ENCODE measurements at places on chromosomes 12 and 14.

- no peak for DNase-seq
These were observed 4.6 kb upstream of the GSC start for GRCh38 chr14:94774344-94775090.

GRCh38 chr12:47896022-47896421 lies 8.8 kb downstream of the VDR start:
- DNase-seq: no peak

DNA sequence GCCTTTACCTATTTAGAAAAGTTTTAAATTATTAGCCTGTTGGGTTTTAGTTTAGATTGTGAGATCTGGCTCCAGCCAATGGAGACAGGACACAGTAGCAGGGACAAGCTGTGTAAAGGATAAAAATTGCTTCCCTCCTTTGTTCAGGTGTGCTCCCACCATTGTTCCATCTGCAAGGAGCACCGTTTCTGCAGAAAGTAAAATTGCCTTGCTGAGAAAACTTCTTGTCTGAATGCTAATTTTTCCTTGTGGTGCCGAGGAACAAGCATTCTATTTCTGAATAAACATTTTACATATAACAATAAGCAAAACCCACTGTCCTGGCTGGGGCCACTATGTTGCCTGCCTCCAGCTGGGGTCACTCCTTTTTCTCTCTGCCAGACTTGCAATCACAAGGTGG lies 72.7 kb upstream of the ZFP36L1 start:
- no peak for DNase-seq

GRCh38 chr12:124525455-124525854 lies 42.0 kb downstream of the NCOR2 start:
- no peak for DNase-seq

GRCh38 chr12:47247418-47247817 lies 167.7 kb upstream of the AMIGO2 start:
- no peak for DNase-seq

- DNase-seq: no peak
These were observed 35.1 kb downstream of the NRDE2 start for GRCh38 chr14:90296641-90297040.

- DNase-seq: no peak
These were observed 12.1 kb downstream of the TCL1A start for GRCh38 chr14:95701846-95702221.

DNA sequence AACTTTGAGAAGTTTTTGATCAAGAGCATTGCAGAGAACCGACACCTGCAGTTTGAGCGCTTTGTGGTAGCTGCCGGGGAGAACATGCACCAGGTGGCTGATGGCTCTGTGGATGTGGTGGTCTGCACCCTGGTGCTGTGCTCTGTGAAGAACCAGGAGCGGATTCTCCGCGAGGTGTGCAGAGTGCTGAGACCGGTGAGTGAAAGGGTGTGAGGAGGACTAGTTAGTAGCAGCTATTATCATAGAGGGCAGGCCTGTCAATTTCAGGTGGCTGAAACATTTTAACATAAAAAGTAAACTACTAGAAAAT lies 27.0 kb upstream of the HIGD1C start:
- DNase-seq: no peak

GRCh38 chr12:4119157-4119761 lies 154.3 kb upstream of the CCND2 start:
- no peak for DNase-seq

DNA sequence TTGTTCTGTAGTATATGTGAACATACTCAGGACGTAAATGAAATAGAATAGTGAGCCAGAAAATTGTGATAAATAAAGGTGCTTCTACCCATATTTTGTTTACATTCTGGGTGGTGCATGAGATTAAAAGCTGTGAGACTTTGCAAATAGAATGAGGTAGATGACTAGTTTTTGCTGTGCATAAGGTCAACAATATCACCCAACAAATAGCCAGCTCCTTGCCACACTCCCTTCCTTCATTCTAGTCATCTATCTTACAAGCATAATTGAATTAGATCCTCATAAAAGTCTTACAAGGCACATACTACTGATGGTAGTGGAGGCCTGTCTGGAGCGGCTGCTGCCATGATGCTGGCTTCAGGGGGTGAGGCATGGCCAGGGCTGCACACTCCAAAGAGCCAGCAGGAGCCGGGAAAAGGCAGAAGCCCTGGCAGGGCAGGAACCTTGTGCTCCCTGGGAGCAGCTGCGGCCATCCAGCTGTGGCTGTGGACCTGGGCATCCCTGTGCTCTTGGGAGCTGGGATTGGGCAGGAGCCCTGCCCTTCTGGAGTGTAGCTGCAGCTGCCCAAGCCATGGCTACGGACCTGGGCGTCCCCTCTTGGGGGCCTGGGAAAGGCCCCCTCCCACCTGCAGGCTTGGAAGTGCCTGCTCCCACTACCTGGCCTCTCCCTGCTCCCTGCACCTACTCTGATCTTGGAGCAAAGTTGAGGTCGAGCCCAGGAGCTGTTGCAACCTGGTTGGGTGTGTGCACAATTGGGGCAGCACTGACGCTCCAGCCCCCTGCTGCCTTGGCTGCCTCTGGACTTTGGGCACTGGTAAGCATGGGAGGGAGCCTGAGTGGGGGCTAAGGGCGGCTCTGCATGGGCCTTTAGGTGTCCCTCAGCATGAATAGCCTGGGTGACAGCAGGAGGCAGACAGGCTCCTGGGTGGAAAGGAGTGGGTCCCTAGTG lies 112.8 kb downstream of the DACT1 start:
- DNase-seq: no peak

DNA sequence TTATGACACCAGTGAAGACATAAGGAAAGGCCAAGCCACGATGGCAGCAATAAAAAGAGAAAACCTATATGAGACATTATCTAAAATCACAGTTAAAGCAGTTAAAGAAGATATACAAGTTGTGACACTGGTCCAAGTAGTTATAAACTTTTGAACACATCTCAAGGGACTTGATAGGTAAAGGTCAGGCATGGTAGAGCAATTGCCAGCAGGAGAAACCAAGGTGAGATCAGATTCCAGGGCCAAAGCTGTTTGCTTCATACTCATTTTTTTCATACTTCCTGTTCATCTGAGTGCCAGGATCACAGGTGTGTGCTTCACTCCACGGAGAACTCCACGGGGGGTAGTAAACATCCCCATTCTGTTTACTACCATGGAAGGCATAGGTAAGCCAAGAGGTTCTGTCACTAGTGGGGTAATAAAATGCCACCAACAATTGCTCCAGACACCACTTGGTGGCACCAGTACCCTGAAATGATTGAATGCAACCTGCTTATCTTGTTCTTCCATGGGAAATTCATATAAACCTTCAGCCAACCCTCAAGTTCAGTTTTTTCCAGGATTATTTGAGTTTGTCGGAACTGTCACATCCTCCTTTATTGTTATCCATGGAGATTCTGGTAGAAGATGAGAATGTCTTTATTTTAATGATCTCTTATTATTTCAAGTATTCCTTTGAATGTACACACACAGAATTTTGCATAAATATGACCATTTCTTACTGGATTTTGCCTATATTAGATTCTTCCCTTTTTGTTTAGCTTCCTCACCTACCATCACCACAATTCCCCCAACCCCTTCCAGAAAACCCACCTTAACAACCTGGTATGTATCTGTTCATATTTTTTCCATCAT lies 59.2 kb upstream of the TSPAN8 start:
- DNase-seq: no peak

DNA sequence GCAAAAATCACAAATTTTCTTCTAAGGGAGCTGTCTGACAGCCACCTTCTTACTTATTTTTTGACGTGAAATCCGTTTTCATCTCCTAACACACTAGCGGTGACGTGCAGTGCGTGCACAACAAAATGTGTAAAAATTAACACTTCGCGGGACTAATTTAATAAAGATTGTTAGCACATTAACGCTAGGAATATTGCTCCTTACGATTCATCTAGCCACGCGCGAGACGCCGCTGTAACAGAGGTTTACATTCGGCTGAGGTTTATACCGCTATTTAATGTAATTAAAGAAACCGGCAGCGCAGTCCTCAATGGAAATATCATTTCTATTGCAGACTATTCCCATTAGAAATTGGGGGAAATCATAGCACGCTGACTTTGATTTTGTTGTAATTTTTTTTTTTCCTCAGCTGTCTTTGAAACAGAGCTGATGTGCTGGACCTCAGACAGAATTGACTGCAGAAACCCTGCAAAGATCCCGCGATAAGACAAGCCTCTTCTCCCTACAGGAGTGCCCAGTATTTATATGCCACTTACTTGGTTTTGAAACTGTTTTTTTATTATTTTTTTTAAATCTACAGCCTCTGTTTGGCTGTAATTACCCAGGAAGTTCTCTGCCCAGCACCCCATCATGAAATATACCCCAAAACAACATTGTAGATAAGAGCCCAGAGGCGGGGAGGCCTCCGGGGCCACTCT lies 31.2 kb downstream of the BCL11B start:
- DNase-seq: no peak

DNA sequence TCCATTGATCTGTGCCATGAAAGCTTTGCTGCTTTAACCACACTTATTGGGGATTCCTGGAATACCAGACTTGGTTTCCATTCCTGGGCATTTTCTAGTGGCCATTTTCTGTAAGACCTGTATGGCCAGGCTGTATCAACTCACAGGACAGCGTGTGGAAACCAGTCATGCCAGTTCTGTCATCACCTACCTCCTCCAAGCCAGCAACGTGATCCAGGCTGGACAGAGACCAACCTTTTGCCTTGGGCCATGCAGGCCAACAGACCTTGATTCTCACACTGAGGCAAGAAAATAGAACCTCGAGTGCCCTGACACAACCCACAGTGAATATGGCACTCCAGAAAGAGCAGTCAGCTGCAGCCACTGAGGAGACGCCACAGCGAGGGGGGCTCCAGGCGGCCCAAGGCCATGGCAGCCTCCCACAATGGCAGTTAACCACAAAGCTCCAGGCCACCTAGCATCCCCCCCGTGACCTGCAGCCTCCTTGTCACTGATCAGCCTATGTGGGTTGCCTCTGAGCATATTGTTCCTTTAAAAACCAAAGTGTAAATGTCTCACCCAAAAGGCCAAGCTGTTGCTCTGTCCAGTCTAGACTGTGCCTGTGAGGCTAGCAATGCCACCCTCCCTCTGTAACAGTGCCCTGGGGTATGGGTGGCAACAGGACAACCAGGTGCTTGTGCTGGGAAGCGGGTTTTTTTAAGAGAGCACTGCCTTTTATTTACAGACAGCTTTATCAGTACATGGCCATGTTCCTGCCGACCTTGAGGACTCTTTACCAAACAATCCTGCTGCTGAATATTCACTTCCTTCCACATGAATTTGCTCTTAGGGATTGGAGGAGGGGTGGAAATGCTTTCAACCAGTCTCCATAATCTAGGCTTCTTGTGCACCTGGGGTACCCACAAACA lies 168.7 kb upstream of the HIF1A start:
- no peak for DNase-seq

DNA sequence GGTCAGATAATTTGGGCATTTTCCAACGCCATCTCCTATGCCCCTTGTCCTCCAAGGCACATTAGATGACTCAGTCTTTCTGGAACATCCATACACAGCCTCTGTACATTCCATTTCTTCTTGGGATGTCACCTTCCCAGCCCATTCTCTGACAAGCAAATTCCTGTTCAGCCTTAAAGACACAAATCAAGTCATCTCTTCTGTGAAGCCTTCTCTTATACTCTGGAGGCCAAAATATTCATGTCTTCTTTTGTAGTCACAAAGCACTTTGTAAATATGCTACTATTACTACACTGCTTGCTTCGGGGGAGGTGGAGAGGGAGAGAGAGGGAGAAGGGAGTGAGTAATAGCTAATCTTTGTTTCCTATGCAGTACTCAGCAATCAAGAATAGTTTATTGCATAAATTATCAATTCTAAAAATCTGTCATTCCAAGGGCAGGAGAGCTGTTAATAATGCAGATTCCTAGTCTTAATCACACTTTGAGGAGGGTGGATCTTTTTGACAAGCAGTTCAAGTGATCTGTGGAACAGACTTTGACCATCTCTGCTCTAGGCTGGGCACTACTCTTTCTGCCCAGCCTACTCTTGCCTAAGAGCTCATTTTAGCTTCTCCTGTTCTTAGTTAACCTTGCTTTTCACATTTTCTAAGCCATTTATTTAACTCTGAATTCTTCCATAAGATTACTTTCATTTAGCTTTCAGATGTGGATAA lies 27.9 kb downstream of the KCNMB4 start:
- no peak for DNase-seq

DNA sequence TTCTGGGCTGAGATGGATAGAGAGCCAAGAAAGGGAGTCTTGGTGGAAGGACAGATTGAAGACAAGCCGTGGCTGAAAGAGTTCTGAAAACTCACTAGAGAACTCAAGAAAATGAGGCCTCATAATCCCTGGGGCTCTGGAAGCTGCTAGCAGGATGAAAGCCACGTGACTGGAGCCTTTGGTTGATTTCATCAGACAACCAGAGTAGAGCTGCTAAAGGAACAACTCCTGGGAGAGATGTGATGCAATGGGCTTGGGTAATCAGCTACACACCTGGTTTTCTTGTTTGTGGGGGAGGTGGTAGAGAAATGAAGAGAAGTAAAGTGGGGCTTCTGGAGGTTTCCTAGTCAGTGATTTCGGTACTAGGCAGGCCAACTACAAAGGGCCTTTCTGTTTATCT lies 13.4 kb downstream of the CSRNP2 start:
- DNase-seq: no peak

- no peak for DNase-seq
These were observed 20.5 kb downstream of the C14orf132 start for GRCh38 chr14:96059519-96060135.

DNA sequence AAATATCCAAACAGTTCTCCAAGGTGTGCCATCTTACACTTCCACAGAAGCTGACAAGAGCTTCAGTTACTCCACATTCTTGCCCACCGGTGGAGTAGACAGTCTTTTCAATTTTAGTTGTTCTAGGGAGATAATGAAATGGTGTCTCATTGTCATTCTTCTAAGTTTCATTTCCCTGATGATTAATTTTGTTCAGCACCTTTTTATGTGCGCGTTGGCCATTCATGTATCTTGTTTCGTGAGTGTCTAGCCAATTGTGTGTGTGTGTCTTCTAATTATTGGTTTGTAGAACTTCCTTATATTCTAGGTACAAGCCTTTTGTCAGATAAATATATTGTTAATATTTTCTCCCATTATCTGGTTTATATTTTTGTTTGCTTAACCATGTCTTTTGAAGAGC lies 63.1 kb downstream of the GLT1D1 start:
- DNase-seq: no peak

- DNase-seq: no peak
These were observed 47.1 kb downstream of the TBX3 start for GRCh38 chr12:114636723-114637480.

- no peak for DNase-seq
These were observed 79.9 kb downstream of the LLPH start for GRCh38 chr12:66050610-66051009.

- DNase-seq: peak; percentile 6
These were observed 28.1 kb downstream of the TRPV4 start for GRCh38 chr12:109804820-109805761.

GRCh38 chr14:64421166-64421565 lies 33.0 kb downstream of the MTHFD1 start:
- no peak for DNase-seq

GRCh38 chr14:92207012-92207927 lies 85.5 kb downstream of the CPSF2 start:
- no peak for DNase-seq

- no peak for DNase-seq
These were observed 102.7 kb downstream of the GPR135 start for GRCh38 chr14:59362513-59362912.
